ENCODE measurements at places on chromosomes 7 and 10.
A peak's percentile ranks its signal among the peaks of the same experiment; 100 is the strongest.

- no peak for DNase-seq
Measured at GRCh38 chr10:107899075-107899474, 734.6 kb upstream of the SORCS1 start.

DNA sequence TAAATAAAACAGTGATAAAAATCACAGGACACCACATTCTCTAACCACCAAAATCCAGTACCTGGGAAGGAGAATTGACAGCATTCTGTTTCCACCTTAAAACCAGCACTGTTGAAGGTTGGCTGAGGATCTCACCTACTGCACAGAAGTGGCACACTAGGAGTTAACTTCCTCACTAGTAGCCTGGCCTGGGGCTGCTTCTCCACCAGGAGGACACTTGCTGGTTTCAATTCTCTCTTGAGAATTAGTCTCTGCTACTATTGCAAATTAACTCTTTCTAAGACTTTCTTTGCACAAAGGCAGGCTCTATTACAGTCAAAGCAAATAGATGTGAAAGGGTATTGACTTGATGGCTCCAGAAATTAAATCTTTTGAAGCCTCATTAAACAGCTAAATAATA is 2.3 kb upstream of the CTTNBP2 start:
- DNase-seq = no peak

- no peak for DNase-seq
Measured at GRCh38 chr10:11326913-11327616, 284.4 kb downstream of the USP6NL start.

GRCh38 chr10:31120392-31120791 is 88.7 kb upstream of the ZNF438 start:
- DNase-seq = no peak

DNA sequence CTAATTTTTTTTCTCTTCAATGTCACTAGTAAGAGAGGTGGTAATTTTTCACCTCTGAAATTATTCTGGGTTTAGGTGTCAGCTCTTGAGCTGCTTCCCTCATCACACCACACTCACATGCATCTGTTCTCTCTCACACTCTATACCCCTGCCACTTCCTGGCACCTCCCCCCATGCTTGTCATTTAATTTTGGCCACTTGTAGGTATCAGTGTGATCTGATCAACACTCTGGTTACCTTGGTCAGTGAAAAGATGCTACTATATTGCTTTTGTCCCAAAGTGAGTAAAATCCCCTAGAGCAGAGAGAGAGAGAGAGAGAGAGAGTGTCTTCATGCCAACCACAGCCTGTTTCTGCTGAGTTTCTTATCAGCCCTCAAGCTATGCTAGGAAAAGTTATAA is 42.5 kb downstream of the STK17A start:
- DNase-seq = peak; percentile 38

GRCh38 chr7:155995183-155995612 is 182.9 kb upstream of the SHH start:
- no peak for DNase-seq

DNA sequence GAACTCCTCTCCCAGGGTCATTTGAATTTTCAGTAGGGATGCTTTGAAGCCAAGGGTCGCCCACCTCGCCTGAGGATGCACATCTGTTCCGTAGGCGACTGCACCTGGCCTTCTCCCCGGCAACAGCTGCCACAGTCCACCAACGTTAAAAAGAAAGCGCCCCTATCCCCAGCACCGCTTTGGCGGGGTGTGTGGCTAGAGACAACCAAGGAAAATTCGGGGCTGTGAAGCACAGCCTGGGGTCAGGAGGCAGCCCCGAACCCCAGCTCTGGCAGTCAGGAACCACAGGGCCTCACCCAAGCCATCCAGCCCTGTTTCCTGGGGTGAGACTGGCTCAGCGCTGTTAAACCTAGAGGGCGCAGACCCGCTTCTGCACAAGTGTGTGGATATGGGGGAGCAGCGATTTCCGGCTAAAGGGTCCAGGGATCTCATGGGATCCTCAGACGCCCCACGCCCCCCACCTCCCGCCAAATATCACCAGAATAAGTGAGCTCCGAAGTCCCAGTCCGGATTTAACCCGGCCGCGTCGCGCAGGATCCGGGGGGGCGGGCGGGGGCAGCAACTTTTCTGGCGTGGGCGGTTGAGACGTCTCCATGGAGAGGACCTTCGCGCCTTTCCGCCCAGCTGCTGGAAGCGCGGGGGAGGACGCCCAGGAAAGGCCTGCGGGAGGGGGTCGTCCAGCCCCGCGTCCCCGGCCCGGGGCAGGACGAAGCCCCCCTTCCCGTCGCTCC is 822 bp downstream of the ZC3HAV1L start:
- DNase-seq = peak; percentile 16

GRCh38 chr10:110865186-110865808 is 6.4 kb upstream of the PDCD4 start:
- no peak for DNase-seq

DNA sequence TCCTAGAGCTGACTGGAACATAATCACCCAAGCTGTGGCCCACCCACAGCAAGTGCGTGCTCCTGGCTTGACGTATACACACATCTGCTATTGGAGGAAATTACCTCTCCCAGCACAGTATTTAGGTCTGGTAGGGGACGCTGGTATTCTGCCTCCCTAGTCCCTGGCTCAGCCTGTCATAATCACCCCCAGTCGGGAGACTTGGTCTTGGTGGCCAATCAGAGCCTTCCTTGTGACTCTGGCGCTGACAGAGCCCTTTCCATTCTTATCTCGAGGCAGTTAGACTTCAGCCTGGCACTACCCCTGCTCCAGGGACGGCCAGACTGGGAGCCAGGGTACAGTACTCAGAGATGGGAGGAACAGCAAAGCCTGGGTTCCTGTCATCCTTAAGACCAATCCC is 14.3 kb upstream of the PRKAG2 start:
- DNase-seq = no peak

DNA sequence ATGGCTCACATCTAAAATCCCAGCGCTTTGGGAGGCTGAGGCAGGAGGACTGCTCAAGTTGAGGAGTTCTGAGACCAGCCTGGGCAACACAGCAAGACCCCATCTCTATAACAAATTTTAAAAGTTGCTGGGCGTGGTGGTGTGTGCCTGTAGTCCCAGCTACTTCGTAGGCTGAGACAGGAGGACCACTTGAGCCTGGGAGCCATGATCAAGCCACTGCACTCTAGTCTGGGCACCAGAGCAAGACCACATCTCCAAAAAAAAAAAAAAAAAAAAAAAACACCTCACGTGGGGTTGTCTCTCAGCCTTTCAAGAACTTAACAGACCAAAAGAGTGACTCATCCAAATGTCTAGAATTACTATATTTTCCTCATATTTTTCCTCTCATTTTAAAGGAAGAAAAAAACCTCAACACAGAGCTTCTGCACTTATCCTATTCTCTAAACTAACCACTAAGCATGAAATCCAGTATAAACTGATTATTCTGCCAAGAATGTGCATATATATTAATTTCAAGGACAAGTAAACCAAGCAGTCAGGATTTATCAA is 46.3 kb downstream of the CUL2 start:
- DNase-seq = no peak

DNA sequence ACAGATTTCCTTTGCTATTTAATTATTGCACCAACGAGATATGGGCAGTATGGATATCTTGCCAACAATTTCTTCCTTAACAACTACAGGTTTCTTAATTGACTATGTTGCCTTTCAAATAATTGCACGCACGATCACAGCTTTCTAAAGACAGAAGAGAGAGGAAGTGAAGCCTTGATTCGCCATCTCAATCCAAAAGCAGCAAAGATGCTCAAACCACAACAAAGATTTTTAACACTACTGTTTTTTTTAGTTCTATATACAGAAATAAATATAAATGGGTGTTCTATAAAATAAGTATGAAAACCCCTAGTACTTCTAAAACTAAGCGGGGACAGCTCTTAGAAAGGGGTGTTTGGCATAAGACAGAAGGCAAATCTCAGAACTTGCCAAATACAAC is 251.3 kb downstream of the SFMBT2 start:
- DNase-seq = no peak

- no peak for DNase-seq
Measured at GRCh38 chr7:134613623-134614347, 32.9 kb upstream of the BPGM start.

- no peak for DNase-seq
Measured at GRCh38 chr7:116582806-116583444, 58.1 kb downstream of the CAV1 start.

DNA sequence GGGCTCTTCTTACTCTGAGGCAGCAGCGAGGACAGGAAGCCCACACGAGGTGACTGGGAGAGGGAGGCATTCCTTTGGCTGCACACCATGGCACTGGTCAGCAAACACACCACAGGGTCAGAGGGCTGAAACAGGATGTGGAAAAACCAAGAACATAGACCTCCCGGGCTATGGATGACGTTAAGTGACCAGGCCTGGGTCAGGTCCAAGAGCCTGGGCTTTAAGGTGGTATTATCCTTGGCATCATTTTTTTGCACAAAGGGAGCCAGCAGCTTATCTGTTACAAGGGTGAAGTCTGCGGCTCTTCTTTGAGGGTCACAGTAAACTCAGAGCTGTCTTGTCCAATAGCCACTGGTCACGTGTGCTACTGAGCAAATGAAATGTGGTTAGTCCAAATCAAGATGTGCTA is 7.0 kb downstream of the WDR91 start:
- DNase-seq = no peak

All from stimulated activated CD8-positive, alpha-beta memory T cell treated with anti-CD3 and anti-CD28 coated beads, Interleukin-12 subunit alpha, Interleukin-12 subunit beta, amount 100 ng/mL, for 4 hours (primary cell).